ENCODE measurements at places on chromosomes 16 and 17.

- no peak for DNase-seq
Observed at GRCh38 chr16:1980030-1980769, 1.1 kb downstream of the NOXO1 start.

DNA sequence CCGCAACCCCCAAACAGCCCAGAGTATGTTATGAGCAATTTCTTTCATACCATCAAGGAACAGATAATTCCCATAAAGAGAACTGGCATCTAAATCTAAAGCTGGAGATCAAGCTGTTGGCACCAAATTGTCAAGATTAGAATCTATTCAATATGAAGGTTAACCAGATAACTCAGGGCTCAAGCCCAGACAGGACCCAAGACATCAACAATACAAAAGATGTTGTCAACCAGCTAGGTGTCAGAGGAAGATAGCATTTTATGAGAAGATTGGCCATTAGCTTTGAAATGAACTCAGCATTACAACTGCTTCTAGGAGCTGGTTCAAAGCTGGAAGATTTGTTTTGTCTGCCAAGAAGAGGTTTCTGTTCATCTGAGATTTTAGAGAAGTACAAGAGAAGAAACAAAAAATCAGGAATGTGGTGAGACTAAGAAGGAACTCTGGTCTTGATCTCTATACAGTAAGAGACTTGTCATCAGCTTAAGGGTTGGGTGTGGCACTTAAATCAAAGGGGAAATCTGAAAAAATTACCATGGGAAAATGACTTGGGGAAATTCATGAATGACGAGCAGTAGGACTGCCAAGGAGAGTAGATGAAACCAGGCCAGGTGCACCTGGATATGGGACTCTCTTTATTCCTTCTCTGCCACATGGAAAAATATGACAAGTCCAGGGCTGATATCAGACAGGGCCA, 64.2 kb upstream of the COX10 start:
- no peak for DNase-seq

DNA sequence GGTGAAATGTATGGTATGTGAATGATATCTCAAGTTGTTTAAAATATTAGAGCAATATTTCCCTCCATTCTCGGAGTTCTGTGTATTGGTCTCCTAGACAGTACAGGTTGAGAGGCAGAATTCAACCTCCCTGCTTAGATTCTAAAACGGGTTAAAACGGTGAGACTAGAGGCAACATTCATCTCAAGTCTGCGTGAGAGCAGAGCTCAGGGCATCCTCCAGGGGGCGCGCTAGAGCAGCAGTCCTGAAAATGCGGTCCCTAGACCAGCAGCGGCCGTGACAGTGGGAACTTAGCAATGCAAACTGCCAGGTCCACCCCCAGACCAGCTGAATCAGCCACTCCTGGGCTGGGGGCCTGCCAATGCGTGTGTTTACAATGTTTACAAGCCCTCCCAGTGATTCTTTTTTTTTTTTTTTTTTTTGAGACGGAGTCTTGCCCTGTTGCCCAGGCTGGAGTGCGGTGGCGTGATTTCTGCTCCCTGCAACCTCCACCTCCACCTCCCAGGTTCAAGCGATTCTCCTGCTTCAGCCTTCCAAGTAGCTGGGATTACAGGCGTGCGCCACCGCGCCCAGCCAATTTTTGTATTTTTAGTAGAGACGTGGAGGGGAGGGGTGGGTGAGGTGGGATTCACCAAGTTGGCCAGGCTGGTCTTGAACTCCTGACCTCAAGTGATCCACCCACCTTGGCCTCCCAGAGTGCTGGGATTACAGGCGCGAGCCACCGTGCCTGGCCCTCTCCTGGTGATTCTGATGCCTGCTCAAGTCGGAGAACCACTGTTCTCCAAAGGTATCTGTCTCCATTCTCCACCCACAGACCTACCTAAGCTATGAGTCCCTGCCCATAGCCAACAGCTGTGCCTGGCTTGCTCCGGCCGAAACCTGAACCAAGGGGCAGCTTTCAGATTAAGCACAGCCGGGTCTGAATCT, 24.2 kb downstream of the KLHL36 start:
- DNase-seq, result peak; percentile 88

- peak; percentile 83 for DNase-seq
Observed at GRCh38 chr16:1871974-1872635, at the start of gene MEIOB. Gene MEIOB, minus strand, starts transcription at chr16:1872164. Its CDS starts 3,989 bp downstream, at chr16:1868175.

GRCh38 chr17:66750781-66751543, 84.0 kb upstream of the CACNG5 start:
- DNase-seq, result peak; percentile 75

DNA sequence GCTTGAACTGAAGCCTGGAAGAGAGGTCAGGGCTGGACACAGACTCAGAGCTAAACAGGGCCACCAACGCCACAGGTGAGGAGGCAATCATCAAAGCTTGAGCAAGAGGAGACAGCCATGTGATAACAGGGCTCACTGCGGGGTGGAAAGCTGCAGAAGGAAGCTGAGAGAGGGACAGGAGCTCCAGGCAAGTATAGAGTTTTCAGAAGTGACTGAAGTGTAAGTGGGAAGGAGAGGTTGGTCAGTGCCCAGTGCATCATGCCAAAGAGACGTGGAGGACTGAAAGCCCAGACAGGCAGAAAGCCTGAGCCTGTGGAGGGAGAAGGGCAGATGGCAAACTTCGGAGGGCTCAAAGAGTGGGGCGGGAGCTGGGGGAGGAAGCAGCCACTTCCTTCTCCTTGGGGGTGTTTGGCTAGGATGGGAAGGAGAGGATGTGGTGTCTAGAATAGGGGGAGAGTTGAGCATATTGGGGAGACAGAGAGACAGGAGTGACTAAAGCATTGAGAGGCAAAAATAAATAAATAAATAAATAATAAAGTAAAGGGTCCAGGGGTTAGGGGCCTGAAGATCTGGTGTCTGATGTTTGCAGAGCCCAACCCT, 2.6 kb downstream of the KIFC3 start:
- no peak for DNase-seq

GRCh38 chr16:9849697-9850245, 332.5 kb downstream of the GRIN2A start:
- DNase-seq, result no peak

DNA sequence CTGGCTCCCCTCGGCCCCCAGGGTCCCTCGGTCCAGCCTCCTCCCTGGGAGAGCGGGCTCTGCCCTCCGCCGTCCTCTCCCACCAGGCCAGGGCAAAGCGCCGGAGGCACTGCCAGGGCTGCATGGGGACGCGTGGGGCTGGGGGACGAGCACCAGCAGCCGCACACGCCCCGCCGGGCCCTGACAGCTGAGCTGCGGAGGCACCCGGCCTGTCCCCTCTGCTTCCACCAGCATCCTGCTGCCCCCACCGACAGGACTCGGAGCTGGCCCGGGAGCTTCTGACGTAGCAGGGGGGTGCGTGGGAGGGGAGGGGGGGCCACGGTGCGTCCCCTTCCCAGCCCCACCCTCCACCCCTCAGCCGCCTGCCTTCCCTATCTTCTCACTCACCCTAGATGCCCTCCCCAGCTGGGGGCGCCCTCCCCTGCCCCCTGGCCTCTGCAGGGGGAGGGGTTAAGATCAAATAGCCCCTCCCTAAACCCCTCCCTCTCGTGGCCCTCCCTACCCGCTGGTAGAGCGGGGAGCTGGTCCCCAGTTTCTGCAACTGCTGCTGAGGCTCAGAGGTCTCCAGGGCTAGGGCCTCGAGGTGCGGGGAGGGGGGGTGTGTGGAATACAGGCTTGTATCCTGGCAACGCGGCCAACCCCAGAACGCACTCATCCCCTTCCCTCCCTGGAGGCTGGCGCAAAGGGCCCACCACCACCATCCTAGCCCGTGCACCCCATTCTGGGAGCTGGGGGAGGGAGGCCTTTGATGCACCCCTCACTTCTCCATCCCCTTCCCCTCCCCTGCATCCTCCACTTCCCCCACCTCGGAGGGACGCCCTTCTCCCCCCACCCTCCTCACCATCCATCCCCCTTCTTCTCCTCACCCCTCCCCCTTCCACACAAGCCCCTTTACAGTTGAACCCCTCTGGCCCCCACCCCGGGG, 1.0 kb downstream of the SRCIN1 start:
- no peak for DNase-seq

GRCh38 chr17:61227866-61228265, 171.8 kb upstream of the TBX2 start:
- DNase-seq, result no peak

- DNase-seq, result no peak
Observed at GRCh38 chr17:66929591-66929990, 34.9 kb upstream of the CACNG4 start.

DNA sequence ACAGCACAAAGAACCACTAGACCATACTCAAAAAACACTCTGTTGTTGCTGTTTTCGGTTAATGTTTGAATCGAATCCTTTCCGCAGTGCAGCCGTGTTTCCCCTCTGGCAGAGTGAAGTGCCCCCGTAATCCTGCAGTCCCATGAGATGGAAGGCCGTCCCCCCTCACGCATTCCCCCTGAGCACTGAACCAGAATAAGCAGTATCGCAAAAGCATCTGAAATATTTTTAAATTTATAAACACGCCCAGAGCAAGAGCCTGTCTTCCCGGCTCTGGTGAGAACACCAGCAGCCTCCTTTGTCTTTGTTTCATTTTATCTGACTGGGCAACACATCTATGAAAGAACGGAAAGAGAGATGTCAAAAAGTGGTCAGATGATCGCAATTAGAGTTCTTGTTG, 121.0 kb upstream of the ADAMTS18 start:
- DNase-seq, result no peak
